ENCODE measurements at places on chromosomes 4 and X.
A peak's percentile ranks its signal among the peaks of the same experiment; 100 is the strongest.

DNA sequence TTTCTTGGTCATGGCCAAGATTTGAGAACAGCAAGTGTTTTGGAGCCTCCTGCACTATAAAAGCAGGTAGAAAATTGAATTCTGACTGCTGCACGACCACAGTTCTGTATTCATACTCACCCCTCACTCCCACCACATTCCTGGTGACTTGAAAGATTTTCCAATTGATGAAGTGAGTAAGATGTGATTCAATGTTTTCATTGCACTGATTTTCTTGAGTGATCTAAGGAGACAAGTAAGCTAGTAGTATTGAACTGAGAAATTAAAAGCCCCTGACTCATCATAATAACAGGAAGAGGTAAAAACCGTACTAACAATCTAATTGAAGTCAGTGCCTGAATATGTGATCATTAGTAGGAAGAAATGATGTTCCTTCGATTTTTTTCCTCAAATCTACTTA is 6.1 kb upstream of the SEC24D start:
- H3K4me3 ChIP-seq: no peak overlapping the region
- DNase-seq: peak; percentile 89
- no peak overlapping the region for H3K27ac ChIP-seq

GRCh38 chr4:65943076-65943475 is 272.8 kb upstream of the EPHA5 start:
- H3K27me3 ChIP-seq: no peaks in the 10 kb centered on the region
- no peak overlapping the region for H3K4me3 ChIP-seq
- no peak for DNase-seq
- H3K27ac ChIP-seq: no peak overlapping the region
- no peaks in the 10 kb centered on the region for H3K4me1 ChIP-seq

DNA sequence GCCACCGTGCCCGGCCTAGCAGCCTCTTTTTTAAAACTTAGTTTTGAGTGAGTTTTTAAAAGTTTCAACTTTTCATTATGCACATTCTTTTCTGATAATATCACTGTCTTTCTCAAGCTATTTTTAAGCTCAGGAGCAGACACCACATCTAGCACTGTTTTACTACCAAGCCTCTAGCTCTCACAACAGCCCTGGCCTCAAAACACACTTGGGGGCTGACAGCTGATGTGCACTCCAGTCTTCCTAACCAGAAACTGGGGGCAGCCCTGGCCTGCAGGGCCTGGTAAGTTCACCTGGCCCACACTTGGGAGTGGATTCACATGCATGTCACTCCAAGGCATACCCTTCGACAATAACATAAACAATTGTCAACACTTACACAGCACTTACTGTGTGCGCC is 34.0 kb downstream of the CENPU start:
- no peaks in the 10 kb centered on the region for H3K27me3 ChIP-seq
- peak; percentile 36 for DNase-seq
- no peaks in the 10 kb centered on the region for H3K4me1 ChIP-seq
- H3K36me3 ChIP-seq: no peaks in the 10 kb centered on the region

DNA sequence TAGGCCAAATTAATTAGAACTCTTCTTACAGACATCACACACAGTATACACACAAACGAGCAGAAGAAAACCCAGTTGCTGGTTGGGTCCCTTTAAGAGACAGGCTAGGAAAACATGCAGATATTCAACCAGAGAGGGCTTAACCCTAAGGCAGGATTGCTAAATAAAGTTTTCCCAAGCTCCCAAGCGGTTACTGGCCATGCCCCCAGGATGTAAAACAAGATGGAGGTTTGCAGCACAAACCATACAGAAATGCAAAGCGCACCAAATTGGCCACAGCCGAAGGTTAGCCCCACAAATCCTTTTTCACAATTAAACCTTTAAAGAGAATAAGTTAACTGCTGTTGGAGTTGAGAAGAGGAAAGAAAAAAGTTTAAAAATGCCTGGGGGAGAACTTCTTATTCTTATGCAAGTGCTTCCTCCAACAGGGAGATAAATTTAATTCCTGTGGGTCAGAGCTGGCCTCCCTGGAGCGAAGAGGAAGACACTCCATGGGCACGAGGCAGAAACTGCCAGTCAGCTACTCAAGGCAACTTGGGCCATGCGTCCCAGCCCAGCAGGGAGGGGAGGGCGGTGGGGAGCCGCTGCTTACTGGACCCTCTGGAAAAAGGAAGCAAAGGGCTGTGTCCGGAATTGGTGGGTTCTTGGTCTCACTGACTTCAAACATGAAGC is 167.6 kb upstream of the ARSJ start:
- H3K36me3 ChIP-seq: no peaks in the 10 kb centered on the region
- no peak for DNase-seq
- H3K27ac ChIP-seq: no peak overlapping the region

- H3K4me1 ChIP-seq: no peaks in the 10 kb centered on the region
- H3K36me3 ChIP-seq: no peaks in the 10 kb centered on the region
- no peak overlapping the region for H3K27ac ChIP-seq
- DNase-seq: no peak
- H3K27me3 ChIP-seq: no peaks in the 10 kb centered on the region
These were observed 58.5 kb downstream of the TEX13C start for GRCh38 chrX:125378205-125378604.

- no peaks in the 10 kb centered on the region for H3K36me3 ChIP-seq
These were observed 25.9 kb downstream of the FRAS1 start for GRCh38 chr4:78083035-78083434.

DNA sequence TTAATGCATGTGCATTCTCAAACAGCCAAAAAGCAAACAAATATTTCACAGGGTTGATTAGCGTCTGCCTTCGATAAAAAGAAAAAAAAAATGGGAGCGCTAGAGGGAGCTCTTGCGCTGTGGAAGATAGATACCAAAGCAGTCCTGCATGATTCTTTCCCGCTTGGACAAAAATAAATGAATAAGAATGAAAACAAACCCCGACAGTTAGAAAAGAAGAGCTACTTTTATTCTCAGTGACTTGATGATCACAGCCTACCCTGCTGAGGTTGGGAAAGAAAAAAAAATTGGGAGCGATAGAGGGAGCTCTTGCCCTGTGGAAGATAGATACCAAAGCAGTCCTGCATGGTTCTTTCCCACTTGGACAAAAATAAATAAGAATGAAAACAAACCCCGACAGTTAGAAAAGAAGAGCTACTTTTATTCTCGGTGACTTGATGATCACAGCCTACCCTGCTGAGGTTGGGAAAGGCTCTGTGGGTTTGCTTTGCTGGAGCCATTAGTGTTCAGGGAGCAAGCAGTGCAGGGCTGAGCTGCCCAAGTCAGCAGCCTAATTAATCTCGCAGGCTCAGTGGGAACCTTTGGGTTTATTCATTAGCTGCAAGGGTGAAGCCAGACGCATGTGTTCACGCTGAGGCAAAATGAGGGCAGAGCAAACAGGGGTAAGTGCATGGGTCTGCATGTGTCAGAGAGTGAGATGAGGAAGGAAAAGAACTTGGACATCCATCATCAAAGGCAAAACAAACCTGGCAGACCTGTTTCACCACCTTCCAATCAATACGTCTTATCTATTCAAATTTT is 249.3 kb upstream of the PRKX start:
- no peaks in the 10 kb centered on the region for H3K4me1 ChIP-seq
- no peak overlapping the region for H3K4me3 ChIP-seq
- H3K27ac ChIP-seq: no peak overlapping the region
- H3K27me3 ChIP-seq: no peaks in the 10 kb centered on the region

- H3K36me3 ChIP-seq: no peaks in the 10 kb centered on the region
- H3K27me3 ChIP-seq: no peaks in the 10 kb centered on the region
- no peak for DNase-seq
- H3K4me1 ChIP-seq: no peaks in the 10 kb centered on the region
- H3K4me3 ChIP-seq: no peak overlapping the region
These were observed 88.3 kb downstream of the MSN start for GRCh38 chrX:65755786-65756185.

DNA sequence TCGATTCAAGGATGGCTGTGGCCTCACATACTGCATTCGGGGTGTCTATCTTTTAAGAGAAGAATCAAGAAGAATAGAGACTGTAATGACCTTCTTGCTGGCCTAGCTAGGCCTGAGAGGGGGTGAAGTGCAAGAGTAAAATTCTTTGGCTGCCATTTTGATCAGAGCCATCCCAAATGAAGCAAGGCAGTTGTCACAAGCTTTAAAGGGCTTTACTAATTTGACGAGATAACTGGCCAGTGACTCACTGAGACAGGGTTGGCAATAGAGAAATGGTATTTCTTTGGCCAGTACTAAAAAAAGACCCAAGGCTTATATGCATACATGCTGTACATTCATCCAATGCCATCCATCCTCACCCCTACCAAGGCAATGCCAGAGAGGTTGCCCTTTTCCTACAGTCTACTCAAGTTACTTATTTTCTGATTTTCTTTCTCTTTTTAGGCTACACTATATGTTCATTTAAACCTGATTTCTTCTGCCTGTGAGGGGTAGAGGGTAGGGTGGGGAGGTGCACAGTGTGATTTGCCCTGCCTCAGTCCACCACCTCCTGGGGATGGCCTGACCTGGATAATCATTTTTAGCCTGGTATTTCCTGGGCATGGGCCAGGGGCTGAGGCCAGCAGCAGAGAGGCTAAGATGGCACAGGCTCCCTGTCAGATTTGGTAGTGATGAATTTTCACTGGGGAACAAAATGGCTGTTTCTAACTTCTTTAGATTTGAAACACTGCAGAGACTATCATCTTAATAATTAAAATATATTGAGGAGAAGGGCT is 32.2 kb downstream of the ATG4A start:
- H3K27me3 ChIP-seq: no peaks in the 10 kb centered on the region
- no peak overlapping the region for H3K27ac ChIP-seq
- H3K4me3 ChIP-seq: no peak overlapping the region
- no peaks in the 10 kb centered on the region for H3K36me3 ChIP-seq
- DNase-seq: peak; percentile 29
- H3K4me1 ChIP-seq: no peaks in the 10 kb centered on the region

DNA sequence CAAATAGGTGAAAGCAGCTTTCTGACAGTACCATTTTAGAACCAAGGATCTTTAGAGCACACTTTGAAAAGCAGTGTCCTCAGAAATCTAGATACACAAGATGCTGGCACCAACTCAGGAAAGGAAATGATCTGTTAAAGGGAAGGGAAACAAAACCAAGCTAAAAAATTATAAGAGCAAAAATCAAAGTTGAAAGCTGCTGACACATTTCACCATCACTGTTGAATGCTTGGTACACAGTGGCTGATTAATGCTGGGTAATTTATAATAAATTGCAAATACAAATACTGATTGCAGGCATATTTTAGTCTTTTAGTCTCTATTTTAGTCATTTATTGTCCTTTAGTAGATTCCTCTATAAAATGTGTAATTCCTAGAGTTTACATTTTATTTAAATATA is 1540.1 kb upstream of the PCDH10 start:
- H3K36me3 ChIP-seq: no peaks in the 10 kb centered on the region
- H3K4me1 ChIP-seq: no peaks in the 10 kb centered on the region
- no peak for DNase-seq
- H3K27me3 ChIP-seq: no peaks in the 10 kb centered on the region
- no peak overlapping the region for H3K4me3 ChIP-seq
